Type B pancreatic cell (in vitro differentiated cells): ENCODE measurements at places on chromosomes 7 and 10. TPM values are rescaled to one million over a fixed set of nuclear protein-coding genes. Genes with fewer than 3 reads are reported as not detected.

Gene RTKN2
- total RNA-seq: 3.2 and 10.0 TPM in 2 replicates

Gene SUN3
- not detected in 2 replicates for total RNA-seq

Gene C10orf53
- not detected in 2 replicates for total RNA-seq

Gene NDUFB2
- 179 and 258 TPM in 2 replicates for total RNA-seq

Gene SLC29A4
- 76.1 and 79.6 TPM in 2 replicates for total RNA-seq

Gene NEUROD6
- total RNA-seq: not detected in 2 replicates

Gene ENKUR
- total RNA-seq: 1.6 and 7.2 TPM in 2 replicates

Gene ALDH18A1
- 111 and 113 TPM in 2 replicates for total RNA-seq

Gene MOGAT3
- 0.94 and 1.1 TPM in 2 replicates for total RNA-seq

Gene DGKI
- 1.8 and 2.8 TPM in 2 replicates for total RNA-seq

Gene CHN2
- 19.7 and 34.0 TPM in 2 replicates for total RNA-seq

Gene ACTR3C
- 4.8 and 8.7 TPM in 2 replicates for total RNA-seq

Gene OR2A12
- not detected in 2 replicates for total RNA-seq

Gene PRLHR
- total RNA-seq: 2.6 and 3.3 TPM in 2 replicates

Gene PCLO
- total RNA-seq: 6.7 and 9.5 TPM in 2 replicates
